ENCODE measurements at places on chromosomes 7 and 10.
A peak's percentile ranks its signal among the peaks of the same experiment; 100 is the strongest.

- no peak for DNase-seq
Measured at GRCh38 chr10:110431659-110432058, 66.0 kb upstream of the DUSP5 start.

DNA sequence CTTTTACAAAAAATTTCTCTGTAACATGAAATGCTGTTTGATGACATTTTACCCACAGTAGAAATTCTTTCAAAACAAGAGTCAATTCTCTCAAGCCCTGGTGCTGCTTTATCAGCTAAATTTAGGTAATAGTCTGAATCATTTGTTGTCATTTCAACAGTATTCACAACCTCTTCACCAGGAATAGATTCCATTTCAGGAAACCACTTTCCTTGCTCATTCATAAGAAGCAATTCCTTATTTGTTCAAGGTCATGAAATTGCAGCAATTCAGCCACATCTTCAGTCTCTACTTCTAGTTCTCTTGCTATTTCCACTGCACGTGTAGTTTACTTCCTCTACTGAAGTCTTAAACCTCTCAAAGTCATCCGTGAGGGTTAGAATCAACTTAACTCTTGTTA is 14.1 kb downstream of the STAG3 start:
- DNase-seq: no peak

DNA sequence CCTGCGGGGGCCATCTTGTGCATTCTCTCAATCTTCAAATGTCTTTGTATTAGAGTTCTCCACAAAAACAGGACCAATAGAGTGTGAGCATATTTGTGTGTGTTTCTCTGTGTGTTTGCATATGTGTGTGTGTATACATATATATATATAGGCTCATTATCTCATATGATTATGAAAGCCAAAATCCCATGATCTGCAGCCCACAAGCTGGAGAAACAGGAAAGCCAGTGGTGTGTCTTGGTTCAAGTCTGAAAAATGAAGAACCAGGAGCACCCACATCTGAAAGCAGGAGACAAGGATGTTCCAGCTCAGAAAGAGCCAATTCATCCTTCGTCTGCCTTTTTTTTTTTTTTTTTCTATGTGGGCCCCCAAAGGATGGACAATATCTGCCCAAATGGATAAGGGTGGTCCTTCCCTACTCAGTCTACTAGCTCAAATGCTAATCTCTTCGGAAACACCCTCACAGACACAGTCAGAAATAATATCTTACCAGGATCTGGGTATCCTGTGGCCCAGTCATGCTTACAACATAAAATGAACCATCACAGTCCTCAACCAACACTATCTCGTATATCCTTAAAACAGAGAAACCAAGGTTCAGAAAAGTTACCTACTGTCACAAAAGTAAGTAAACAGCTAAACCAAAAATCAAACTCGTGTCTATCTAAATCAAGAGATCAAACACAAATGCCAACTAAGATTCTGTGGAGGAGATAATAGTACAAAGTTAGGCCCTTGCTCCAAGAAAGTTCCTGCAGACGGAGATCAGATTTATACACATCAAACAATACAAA is 141.9 kb downstream of the JMJD1C start:
- DNase-seq: no peak

DNA sequence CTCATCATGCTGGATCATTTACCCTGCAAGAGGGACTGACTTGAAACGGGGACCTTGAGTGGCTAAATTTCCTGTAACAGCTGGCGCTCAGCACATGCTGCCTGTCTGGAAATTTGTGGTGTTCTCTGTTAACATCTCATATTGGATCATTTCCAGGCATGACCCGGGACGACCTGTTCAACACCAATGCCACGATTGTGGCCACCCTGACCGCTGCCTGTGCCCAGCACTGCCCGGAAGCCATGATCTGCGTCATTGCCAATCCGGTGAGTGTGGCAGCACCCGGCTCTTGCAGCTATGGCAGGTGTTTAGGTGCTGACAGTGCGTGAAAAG is 9.9 kb downstream of the MDH2 start:
- DNase-seq: no peak

- no peak for DNase-seq
Measured at GRCh38 chr10:108112218-108112617, 947.7 kb upstream of the SORCS1 start.

DNA sequence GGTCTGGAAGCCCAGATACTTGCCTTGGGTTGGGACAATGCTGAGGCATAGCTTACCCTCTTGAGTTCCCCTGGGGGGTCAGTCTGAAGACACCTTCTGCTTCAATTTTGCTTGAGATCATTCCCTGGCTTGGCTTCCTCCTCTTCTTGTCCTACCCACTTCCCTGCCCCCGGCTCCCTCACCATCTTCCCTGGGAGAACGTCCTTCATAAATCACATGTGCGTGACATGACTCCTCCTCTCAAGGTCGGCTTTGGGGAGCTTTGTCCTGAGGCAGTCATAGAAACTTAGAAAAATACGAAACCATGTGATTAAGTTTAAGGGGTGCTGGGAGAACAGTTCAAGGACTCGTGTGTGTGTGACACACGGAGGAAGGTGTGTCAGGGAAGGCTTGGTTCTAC is 122.6 kb downstream of the SH2D4B start:
- no peak for DNase-seq

DNA sequence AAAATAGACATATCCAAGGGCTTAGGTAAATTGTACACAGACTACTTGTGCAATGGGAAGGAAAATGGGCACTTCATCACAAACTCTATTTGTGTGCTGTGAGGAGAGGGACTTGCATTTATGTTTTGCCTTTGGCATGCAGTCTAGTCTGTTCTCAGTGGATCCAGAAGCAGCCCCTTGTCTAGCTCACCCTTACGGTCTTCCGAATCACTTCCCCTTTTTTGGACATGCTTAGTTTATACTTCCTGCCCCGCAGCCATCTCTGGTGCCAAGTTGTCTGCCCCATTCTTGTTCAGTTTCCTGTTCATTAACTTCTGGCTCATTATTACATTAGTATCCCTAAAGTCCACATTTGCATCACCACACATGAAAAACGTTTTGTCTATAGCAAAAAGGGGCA is 161.6 kb downstream of the NRCAM start:
- DNase-seq: no peak

- no peak for DNase-seq
Measured at GRCh38 chr10:11959966-11960365, 82.6 kb downstream of the UPF2 start.

GRCh38 chr7:126657137-126657536 is 595.6 kb downstream of the GRM8 start:
- no peak for DNase-seq

GRCh38 chr7:24722386-24723177 is 34.7 kb downstream of the GSDME start:
- DNase-seq: peak; percentile 60

DNA sequence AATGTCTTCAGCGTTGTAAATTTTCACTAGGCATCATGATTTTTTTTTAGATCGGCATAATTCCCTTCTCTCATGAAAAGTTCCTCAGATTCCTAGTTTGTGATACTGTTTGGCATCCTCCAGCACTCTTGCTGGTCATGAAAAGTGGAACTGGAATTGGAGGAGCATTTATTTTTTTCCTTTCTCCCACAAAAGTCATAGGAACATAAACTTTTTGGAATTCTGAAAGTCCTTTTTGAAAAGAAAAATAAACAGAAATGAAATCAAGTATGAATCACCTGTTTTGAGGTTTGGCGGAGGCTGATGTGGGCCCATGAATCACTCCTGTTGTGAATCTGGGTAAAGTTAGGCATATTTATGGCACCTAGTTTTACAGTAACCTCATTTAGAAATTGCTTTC is 17.7 kb downstream of the CACNB2 start:
- DNase-seq: no peak

- no peak for DNase-seq
Measured at GRCh38 chr7:130880668-130881067, 146.7 kb upstream of the KLF14 start.

GRCh38 chr7:104207731-104208420 is at the start of gene ORC5:
Gene ORC5 (minus strand): TSS chr7:104208013. CDS start chr7:104207904, 109 bp downstream.
- peak; percentile 90 for DNase-seq

- no peak for DNase-seq
Measured at GRCh38 chr10:132827423-132827789, 41.5 kb upstream of the NKX6-2 start.

All from kidney (tissue), 22 donors.